ENCODE measurements at places on chromosomes 7 and 10.

- no peak for DNase-seq
Observed at GRCh38 chr10:28278842-28279241, 24.0 kb downstream of the MPP7 start.

DNA sequence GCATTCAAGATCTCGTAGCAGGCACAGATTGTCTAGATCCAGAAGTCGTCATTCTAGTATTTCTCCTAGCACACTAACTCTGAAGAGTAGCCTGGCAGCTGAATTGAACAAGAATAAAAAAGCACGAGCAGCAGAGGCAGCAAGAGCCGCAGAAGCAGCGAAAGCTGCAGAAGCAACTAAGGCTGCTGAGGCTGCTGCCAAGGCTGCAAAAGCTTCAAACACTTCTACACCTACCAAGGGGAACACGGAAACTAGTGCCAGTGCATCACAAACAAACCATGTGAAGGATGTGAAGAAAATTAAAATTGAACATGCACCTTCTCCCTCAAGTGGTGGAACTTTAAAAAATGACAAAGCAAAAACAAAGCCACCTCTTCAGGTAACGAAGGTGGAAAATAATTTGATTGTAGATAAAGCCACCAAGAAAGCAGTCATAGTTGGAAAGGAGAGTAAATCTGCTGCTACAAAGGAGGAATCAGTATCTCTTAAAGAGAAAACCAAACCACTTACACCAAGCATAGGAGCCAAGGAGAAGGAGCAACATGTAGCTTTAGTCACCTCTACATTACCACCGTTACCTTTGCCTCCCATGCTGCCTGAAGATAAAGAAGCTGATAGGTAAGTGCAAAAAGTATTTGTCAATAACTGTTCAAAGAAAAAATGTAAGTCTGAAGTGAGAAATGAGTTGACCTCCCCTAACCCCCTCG lies 37.7 kb downstream of the CDK13 start:
- DNase-seq: no peak

GRCh38 chr10:101273330-101273729 lies 44.1 kb upstream of the LBX1 start:
- no peak for DNase-seq

DNA sequence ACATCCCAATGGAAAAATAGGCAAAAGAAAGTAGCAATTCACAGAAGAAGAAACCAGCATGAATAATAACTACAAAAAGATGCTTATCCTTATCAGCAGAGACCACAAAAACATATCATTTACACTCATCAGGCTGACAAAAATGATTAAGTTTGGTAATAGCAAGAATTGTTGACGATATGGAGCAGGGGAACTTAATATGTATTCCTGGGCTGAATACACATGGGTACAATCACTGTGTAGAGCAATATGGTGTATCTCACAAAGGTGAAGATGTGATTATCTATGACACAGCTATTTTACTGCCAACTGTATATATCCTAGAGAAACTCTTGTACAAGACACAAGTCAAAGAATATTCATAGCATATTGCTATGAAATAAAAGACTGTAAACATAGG lies 141.8 kb upstream of the NOBOX start:
- DNase-seq: no peak

- DNase-seq: no peak
Observed at GRCh38 chr10:132679640-132680039, 106.3 kb downstream of the NKX6-2 start.

DNA sequence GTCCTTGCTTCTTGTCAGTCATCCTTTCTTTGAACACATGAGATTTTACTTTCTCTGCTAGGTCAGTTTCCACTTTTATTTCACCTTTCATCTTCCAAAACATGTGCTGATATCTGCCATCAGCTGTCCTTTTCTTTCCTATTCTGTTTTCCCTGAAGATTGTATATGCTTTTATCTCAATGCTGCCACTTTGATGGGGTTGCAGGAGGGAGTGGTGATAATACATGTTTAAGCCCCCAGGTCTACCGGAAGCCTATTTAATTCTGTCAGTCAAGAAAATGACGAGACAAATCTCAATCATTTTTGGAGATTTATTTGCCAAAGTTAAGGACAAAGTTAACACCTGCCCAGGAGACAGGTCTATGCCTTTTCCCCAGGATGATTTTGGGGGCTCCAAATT lies 73.8 kb downstream of the MRPL32 start:
- no peak for DNase-seq

DNA sequence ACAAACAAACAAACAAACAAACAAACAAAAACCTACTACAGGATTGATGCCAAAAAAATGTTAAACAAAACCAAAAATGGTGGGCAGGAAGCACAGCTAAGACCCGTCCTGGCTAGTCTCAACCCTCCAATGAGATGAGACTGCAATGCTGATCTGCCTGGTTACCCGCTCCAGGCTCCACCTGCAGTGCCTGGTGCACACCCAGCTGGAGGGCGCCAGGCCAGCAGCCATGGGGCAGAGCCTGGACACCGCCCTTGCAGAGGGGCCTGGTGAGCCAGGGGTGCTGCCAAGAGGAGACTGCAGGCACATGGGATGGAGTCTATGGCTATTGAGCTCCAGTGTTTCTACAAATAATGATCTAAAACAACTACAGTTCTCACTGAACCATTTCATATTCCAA lies 107.0 kb downstream of the LARP4B start:
- DNase-seq: no peak

DNA sequence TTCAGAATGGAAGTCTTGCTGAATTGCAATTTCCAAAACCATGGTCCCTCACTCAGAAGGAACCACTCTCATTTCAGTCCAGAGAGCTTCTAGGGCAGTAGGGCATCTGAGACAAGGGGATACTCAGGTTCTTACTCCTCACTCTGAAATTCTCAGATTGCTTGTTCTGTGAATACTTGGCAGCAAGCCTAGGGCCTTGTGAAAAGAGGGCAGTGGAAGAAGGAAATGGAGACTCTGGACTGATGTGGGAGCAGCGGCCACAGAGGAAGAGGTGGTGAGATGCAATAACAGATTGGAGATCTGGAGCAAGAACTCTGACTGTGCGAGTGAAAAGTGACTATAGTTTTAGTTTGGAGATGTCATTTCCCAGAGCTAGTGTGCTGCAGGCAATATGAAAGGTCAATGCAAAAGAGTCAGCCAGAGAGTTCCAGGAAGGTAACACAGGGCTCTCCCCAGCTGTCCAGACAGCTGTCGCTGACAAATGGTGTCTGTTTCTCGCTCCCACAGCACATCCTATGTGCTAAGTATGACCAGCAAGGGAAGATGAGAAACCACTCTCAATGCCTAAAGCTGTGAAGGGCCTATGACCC lies 291.6 kb upstream of the KIAA1217 start:
- no peak for DNase-seq

GRCh38 chr7:37372750-37373149 lies 75.9 kb downstream of the ELMO1 start:
- no peak for DNase-seq

All from left forelimb (tissue), 1 donor.